ENCODE measurements at places on chromosomes 12 and 14.

- DNase-seq: no peak
These were observed 23.3 kb upstream of the SLC6A12 start for GRCh38 chr12:237026-237815.

DNA sequence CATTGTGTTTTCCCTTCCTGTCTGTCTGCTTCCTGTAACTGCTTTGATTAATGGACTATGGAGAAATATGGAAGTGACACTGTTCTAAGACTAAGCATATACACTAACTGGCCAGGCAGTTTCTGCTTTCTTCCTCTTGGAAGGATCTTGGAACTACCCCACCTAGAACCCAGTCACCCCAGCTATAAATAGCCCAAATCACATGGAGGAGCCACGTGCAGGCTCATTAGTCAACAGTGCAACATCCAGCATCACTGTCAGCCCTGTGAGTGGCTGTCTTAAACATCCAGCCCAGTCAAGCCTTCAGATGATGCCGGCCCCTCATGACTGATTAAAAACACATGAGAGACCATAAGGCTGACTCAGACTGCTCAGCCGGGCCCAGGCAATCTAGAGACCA is 39.2 kb downstream of the BCAT1 start:
- DNase-seq: no peak

- DNase-seq: no peak
These were observed 1.0 kb upstream of the DUSP6 start for GRCh38 chr12:89353188-89353822.

GRCh38 chr12:52015532-52016041 is 8.8 kb downstream of the TAMALIN start:
- DNase-seq: no peak

DNA sequence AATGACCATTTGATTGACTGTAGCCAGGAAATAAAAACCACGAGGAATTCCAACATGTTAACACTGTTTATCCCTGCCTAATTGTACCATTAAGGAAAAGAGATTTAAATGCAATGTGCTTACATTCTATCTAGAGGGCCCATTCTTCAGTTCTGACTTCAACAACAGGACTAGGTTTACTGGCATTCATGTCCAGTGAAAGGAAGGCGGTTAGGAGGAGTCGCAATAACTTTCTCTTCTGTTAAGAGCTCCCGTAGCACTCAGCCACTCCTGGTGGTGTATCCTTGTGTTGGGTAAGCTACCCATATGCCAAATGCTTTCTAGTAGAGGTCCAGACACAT is 154.7 kb downstream of the STXBP6 start:
- no peak for DNase-seq

- DNase-seq: no peak
These were observed 18.1 kb downstream of the CLMN start for GRCh38 chr14:95301527-95302187.
